ENCODE measurements at places on chromosomes 7 and 10.
A peak's percentile ranks its signal among the peaks of the same experiment; 100 is the strongest.

DNA sequence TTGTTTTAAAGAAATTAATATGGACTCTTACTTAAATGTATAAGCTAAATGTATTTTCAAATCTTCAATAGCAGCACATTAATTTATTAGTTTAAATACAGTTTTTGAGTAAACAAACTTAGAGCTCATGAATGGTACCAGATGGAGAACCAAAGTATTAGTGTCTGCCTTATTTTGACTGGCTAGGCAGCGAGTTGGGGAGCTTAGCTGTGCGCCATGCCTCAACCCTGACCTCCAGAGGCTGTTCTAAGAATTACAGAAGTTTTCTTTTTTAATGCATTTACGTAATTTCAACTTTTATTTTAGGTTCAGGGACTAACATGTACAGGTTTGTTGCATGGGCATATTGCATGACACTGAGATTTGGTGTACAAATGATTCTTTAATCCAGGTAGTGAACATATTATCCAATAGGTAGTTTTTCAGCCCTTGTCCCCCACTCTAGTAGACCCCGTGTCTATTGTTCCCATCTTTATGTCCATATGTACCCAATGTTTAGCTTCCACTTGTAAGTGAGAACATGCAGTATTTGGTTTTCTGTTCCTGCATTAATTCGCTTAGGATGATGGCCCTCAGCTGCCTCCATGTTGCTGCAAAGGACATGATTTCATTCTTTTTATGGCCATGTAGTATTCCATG, 166.8 kb downstream of the IQUB start:
- DNase-seq, result no peak

- no peak for DNase-seq
Measured at GRCh38 chr10:24574161-24574560, 149.5 kb downstream of the ARHGAP21 start.

DNA sequence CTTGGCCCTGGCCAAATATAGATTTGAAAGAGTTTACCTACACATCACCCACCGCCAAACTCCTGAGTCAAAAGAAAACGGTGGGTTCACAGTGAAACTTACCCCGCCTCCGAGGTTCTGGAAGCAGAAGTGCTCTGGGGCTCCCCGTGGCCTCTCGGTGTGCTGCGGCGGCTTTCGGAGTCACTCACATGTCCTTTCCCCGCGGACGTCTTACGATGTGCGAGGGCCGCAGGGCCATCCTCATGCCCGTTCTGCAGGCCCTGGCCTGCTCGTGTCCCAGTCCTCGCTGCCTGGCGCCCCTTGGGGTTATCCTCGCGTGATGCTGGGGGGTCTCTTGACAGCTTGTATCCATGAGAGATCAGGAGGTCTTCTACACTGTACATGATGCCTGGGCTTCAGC, 12.0 kb downstream of the JCAD start:
- DNase-seq, result no peak

- DNase-seq, result no peak
Measured at GRCh38 chr7:47186316-47186715, 395.6 kb downstream of the TNS3 start.

DNA sequence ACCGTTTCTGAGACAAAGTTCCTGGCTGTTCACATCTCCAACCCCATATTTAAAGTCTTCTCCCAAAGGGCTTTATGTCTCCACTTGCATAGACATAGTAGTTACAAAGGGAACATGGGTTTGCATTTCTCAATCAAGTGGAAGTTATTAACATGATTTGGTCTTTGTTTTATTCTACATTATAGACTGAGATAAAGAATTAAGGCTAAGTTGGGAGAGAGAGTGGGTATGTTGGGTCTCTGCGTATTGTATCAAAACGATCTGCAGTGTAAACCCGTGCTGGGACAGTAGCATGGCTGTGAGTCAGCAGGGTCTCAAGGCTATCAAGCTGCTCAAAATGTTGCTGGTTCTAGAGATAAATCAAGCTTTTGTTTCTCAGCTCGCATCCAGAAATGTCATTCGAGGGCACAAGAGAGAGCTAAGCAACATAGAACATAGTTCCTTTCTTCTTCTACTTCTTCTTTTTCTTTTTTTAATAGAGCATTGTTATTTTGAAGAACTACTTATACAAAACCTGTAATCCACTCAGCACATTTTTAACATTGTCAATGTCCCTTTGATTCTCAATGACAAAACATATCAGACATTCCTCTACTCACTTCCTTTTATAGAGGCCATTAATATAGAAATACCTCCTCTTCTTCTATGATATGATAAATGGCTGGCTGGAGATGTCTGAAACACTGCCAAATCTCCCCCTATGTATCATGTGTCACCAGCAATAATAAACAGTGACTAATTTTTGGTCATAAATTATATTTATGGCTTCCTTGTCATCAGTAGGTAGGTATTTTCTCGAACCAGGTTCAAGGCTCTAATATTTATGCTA, 34.5 kb upstream of the RHOBTB1 start:
- DNase-seq, result peak; percentile 87

GRCh38 chr7:14195871-14196270, 206.4 kb upstream of the ETV1 start:
- DNase-seq, result no peak

DNA sequence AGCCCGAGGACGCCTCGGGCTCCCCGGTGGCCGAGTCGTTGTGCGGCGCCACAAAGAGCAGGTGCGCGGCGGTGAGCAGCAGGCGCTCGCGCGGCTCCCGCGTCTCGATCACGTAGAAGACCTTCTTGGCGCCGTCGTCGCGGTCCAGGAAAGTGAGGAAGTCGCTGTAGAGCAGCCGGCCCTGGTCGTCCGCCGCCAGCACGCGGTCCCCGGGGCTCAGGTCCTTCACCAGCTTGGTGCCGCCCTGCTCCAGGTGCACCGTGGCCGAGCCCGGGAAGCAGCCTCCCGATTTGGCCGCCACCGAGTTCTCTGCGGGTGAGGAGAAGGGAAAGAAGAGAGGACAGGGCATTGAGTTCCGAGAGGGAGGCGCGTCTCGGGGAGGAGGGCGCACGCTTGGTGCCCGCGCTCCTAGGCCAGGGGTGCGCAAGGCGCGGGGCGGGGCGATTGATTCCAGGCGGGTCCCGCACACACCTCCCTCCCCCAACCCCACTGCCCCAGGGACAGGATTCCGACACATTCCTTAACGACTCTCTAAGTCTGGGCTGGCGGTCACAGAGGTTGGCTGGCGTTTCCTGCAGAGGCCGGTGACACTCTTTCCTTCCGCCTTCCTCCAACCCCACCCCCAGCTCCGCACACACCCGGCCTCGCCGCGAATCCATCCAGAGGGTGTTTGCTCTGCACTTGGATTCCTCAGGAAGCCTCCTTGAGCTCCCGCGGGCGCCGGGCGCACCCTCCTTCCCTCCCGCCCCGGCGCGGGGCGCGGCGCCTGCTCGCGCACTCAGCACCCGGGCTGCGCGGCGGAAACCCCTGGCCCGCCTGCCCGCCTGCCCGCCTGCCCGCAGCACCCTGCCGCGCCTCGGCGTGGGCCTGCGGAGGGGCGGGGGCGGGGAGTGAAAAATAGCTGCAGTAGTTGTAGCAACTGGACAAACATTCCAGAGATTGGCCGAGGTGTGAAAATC, 8.6 kb downstream of the SHH start:
- DNase-seq, result no peak

- DNase-seq, result peak; percentile 71
Measured at GRCh38 chr10:52566471-52567246, 205.9 kb downstream of the MBL2 start.

- DNase-seq, result no peak
Measured at GRCh38 chr7:157784041-157784835, 447.4 kb downstream of the DNAJB6 start.

DNA sequence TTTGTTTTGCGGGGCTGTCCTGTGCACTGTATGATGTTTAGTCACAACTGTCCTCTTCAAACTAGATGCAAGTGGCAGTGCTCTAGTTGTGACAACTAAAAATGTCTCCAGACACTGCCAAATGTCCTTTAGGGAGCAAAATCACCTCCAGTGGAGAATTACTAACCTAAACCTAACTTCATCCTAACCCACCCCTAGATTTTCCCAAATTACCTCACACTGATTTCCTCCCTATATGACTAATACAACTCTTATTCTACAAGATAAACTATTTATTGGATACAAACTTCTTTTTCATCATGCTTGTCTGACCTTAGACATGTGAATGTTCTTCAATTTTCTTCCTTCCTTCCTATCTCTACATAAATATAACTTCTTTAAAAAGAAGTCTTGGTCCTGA, 26.4 kb downstream of the PNPLA8 start:
- DNase-seq, result no peak

GRCh38 chr7:113044394-113044793, 42.2 kb downstream of the GPR85 start:
- no peak for DNase-seq

- no peak for DNase-seq
Measured at GRCh38 chr7:25762511-25763462, 389.2 kb upstream of the NFE2L3 start.

- no peak for DNase-seq
Measured at GRCh38 chr10:72252972-72253371, 20.8 kb upstream of the DDIT4 start.

DNA sequence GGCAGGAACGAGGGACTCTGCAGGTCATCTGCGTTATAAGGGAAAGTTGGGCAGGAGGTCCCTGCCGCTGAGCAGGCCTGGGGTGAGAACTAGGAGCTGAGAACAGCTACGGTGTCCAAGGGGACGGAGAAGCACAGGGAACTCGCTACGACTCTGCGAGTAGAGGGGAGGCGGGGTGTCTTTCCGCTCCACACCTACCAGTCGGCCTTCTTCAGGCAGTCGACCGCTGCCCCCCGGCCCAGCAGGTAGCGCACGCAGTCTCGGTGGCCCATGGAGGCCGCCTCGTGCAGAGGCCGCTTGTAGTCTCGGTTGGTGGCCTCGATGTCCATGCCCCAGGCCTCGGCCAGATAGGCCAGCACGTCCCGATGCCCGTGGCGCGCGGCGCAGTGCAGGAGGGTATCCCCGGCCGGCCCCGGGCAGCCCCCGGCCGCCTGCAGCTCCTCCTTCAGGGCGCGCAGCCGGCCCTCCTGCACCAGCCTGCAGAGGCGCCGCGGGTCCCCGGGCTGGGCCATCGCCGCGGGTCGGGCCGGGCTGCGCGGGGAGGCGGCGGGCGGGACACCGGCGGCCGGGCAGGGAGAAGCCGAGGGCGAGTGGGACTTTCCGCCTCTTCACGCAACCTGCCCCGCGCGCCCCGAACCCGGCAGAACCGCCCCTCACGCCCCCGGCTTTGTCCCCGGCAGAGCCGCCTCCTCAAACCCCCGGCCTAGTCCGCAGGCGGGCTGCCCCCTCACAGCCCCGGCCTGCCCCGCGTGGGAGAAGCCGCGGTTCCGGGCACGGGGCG, 660 bp downstream of the ANKRD16 start:
- DNase-seq, result peak; percentile 23

DNA sequence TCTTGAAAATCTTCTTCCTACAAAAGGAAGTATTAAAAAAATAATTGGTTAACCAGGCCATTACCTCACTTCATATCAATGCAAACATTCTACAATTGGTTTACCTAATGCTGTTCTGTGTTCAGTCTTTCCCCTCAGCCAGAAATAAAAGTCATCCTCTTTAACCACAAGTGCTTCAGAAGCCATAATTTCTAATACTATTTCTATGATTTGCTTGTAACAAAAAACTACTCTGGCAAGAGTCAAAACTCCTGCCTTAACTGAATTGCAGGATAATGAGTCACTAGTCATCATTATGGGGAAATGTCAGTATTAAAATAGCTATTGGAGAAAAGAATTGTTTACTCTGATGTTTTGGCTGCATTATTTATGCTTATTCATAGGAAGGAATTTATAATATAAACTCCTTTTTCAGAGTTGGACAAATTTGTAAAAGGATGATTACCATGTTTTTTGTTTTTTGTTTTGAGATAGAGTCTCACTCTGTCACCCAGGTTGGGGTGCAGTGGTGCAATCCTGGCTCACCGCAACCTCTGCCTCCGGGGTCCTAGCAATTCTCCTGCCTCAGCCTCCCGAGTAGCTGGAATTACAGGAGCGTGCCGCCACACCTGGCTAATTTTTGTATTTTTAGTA, 55.5 kb upstream of the ODAD2 start:
- peak; percentile 97 for DNase-seq

GRCh38 chr10:71756311-71757191, 16.8 kb downstream of the VSIR start:
- peak; percentile 43 for DNase-seq

DNA sequence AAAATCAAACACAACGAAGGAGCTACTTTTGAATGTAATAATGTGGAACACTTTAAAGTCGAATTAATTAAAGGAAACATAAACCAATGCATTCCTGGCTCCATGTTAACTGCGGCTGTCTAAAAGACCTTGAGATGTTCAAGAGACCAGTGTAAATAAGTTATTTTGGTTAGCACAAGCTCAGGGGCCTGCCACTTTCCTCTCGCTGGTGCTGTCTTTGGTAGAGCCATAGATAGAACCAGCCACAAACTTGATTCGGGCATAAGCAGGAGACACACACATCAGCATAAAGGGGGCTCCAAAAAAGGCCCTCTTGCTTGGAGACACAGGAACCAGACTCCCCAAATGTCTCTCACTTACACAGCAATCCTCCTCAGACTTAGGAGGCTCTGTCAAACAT, 121.6 kb upstream of the TBX20 start:
- no peak for DNase-seq

GRCh38 chr7:135672560-135673359, 10.4 kb downstream of the STMP1 start:
- DNase-seq, result peak; percentile 70

GRCh38 chr10:11532306-11532705, 79.1 kb downstream of the USP6NL start:
- no peak for DNase-seq

DNA sequence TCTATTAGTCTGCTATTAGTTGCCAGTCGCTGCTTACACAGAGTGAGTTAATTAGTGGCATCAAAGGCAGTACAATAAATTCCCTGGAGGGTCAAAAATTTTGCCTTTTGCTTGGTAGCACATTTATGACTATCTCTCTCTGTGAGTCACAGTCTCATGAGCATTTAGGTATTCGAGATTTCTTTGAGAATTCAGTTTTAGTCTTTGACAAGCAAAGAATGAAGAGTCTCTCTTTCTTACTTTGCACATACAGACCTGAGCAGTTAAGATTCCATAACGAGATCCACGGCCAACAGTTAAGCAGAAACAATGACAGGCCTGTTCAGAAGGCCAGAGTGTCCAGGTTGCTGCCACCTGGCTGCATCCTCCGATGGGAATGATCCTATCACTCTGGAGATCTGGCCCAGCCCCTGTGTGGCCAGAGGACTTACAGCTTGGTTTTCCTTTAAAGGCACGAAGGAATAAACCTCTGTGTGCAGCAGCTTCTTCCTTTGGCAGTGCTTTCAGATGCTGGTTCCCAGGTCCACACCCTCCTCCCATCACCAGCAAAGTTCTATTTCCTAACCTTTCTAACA, 80.6 kb downstream of the GLI3 start:
- DNase-seq, result peak; percentile 84

DNA sequence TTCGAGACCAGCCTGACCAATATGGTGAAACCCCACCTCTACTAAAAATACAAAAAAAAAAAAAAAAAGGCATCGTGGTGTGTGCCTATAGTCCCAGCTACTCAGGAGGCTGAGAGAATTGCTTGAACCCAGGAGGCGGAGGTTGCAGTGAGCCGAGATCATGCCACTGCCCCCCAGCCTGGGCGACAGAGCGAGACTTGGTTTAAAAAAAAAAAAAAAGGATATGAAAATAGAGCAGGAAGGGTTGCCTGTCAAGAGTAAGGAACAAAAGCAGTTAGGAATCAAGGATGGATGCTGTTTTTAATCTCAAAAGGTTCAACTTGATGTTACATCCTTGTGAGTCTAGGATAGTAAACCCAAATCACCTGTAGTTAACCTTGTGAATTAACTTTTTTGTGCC, 11.8 kb upstream of the ASCC1 start:
- DNase-seq, result no peak

- DNase-seq, result peak; percentile 22
Measured at GRCh38 chr7:19670806-19671205, 38.0 kb downstream of the POLR1F start.

GRCh38 chr10:1359626-1359955, 303.4 kb downstream of the WDR37 start:
- DNase-seq, result no peak
